ENCODE measurements at places on chromosomes 4 and X.

GRCh38 chr4:152591396-152591795 lies 55.5 kb upstream of the FBXW7 start:
- no peak for DNase-seq

DNA sequence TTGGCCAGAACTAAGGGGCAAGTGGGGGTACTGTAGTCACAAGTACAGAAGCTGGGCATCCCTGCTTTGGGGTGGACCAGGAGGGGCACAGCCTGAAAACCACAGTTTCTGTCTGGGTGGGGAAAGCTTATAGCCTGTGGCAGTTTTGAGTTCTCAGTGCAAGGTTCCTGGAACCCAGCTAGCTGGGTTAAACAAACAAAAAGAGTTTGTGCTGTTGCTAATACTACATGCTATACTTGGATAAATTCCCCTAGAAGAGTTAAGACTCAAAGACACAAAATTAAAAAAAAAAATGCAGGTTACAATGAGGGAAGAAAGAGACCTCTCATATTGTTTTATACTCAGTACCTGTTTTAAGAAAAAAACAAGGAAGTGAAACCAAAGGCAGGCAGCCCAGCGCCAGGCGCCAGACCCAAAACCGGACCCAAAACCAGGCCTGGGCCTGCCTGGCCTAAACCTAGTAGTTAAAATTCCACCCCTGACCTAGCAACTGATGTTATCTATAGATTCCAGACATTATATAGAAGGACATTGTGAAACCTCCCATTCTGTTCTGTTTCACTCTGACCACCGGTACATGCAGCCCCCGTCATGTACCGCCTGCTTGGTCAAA lies 50.8 kb downstream of the SLC2A9 start:
- no peak for DNase-seq

DNA sequence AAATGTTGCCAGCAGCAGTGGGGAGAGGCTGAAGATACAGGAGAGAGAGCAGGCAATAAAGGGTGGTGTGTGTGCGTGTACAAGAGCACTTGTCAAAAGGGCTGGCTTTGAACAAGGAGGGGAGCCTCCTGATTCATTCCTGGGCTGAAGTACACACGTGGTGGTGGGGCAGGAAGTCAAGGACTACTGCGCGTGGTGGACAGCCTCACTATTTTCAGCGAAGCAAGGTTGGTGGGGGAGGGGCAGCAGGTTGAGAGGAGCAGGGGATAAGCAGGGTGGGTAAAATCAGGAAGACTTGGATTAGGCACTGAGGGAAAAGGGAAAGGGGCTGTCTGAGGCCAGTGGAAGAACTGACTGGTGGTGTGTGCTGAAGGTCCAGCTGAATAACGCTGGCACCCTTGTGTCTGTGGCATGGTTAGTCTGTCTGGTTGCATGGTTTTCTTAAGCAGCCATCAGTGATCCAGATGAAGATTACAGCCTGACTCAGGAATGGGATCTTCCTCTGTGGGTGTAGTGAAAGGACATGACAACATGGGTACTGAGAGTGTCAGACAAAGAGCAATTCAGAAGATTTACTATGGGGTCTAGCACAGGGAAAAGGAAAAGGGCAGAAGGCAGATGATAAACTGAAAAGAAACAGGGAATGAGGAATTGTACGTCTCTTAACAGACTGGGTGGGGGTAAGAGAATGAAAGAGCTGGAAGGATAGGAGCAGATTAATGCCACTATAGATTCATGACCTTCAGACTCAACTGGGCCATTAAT lies 149.8 kb downstream of the CHM start:
- DNase-seq = no peak

DNA sequence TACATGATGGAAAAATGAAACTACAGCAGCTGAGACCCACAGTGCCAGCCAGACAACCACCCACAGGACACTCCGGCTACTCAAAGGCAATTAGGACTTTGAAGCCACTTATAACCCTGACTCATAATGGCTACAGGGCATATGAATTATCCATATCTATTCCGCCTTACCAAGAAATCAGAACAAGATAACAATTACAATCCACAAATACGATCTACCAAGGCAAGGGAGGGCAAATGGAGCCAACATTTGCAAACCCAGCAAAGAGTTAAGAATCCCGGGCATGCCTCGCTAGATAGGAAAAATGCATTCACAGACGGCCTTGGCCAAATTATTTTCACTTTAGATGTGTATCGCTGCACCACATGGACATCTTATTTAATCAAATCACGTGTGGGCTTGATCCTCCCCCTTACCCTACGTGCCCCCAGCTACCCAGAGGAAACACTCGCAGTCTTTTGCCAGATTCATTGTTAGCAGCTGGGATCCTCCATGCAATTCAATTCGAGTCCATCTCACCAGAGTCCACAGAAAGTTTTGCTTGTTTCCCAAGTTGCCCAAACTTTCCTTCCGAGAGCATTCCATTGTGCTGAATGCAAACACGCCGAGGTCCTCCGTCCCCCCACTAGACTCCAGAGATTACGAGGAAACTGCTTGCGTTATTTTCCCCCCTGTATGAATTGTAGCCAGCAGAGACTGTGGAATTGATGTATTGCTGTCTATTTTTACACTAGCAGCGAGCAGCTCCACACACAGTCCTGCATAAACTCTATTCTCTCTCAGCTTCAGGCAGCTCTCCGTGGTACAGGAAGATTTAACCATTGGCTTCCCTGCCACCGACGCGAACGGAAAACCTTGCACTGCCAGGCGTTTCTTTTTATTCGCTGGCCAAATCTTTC lies 1.2 kb downstream of the PPARGC1A start:
- peak; percentile 35 for DNase-seq

DNA sequence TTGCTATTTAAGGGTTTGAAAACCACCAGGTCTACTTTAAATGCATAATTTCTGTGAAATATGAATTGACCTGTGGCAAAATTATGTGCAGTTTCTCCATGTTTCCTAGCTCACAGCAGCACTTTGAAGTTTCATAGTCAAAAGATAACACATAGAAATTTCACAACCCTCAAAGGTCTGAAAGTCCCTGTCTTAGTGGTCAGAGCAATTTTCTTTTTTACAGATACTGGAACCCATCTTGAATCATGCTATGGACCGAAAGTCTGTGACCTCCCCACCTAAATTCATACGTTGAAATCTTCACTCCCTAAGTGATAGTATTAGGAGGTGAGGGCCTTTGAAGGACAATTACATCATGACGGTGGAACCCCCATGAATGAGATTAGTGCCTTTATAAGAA lies 240.4 kb upstream of the BMP3 start:
- no peak for DNase-seq

All from SW480 (cell line).